ENCODE measurements at places on chromosomes 3 and 15.
A peak's percentile ranks its signal among the peaks of the same experiment; 100 is the strongest.

DNA sequence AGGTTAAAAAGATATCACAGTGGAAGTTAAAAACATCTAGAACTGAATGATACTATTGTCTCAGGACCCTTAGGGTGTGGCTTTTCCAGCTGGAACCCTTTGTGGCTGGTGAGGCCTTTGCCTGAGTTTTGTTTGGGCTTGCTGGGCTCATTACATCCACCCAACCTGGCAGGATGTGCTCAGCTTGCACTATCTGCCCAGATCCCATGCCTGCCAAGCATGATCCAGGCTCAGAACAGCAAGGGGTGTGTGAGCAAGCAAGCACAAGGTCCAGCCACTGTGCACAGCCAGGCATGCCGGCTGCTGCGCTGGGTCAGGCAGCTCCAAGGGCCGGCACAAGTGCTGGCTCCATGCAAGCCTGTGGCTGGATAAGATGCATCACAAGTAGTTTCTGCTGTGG, 512.7 kb upstream of the CDIN1 start:
- no peak for DNase-seq

- peak; percentile 47 for DNase-seq
Observed at GRCh38 chr3:47578119-47578632, 489 bp downstream of the CSPG5 start.

DNA sequence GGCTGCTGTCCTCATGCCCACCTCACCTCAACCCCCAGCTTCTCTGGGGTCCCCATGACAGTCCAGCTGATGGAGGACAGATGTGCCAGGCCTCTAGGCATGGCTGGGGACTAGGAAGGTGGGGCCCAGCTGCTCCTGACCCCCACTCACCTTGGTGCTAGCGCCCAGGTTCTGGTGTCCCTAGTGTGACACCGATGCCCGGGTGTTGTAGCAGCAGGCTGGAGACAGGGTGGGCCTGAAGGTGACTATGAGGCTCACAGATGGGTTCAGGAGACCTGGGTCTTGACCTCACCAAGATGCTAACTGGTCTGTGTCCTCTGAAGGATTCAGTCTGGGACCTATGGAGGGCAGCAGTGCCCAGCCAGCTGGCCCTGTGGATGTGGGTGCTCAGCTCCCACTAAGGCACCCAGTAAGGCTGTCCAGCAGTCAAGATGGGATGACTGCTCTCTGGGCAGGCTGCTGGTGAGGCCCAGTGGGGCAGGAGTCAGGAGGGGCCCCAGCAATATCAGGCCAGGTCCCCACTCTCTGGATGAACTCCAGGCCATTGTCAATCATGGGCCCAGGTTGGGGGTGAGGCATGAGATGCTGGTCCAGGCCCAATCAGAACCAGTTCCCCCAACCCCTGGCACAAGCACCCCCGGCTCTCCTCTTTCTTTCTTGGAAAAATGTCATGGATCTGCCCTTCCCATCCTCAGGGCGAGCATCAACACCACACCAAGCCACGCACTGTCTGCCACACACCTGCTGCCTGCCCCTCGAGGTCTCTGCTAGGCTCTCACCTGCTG, 33.0 kb downstream of the ALDH1L1 start:
- DNase-seq = no peak

DNA sequence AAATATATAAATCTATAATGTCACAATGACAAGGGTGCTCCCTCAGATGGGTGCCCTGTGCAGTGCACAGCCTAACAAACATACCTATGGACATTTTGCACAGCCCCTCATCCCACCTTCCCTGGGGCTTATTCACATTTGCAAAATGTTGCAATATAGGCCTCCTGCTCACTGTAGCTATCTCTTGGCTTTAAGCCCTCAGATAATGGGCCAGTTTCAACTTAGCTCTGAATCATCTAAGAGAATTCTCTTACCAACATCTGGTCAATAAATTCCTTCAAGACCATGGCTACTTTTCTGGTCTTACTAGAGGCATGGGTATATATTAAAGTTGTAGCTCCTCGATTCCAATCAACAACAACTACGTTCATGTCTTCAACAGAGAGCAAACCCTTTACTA, 17.9 kb downstream of the LIPH start:
- no peak for DNase-seq

GRCh38 chr3:139597947-139598346, 58.4 kb upstream of the RBP1 start:
- DNase-seq = no peak

DNA sequence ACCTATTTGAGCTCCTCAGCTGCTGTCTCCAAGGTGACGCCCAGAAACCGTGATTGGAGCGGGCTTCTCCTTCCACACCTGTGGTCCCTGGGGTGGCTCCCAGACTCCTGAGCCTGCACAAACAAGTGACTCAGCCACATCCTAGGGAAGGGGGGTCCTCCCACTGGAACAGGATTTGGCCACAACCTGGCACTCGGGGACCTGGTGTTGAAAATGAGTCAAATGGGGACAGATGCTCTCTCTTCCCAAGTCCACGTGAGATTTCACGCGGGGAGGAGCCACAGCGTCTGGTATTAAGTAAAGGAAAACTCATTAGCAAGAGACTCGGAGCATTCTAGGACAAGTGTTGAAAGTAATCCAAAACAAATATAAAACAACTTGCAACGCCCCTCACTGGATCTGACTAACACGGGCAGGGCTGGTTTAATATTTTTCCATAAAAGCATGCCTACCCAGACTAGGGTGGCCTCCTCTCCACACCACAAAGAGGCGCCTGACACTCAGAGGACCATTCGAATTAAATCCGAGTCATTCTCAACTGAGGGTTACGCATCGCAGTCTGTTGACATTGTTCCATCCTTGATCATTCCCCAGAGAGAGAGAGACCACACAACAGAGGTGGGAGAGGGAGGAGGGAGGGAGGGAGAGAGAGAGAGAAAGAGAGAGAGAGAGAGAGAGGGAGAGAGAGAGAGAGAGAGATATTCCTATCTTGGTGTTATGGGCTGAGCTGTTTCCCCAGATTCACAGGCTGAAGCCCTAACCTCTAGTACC, 74.4 kb downstream of the MGLL start:
- DNase-seq = no peak

DNA sequence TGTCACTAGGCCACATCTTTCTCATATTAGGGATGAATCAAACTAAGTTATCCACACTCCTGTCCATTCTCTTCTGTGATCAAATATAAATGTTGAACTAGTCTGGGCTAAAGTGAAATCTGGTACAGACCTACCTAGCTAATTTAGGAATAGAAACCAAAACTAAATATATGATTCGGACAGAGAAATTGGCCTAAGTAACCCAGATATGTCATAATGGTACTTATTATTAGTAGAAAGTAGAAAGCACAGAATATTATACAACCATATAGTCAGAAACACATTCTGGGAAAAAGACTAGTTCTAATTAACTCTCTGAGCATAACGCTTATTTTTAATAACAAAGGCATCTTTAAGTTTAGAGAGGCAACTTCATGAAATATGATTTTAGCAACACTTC, 389.0 kb downstream of the LSAMP start:
- DNase-seq = no peak
